Dorsolateral prefrontal cortex (tissue), 122 donors: ENCODE measurements at places on chromosomes 1 and 21.
A peak's percentile ranks its signal among the peaks of the same experiment; 100 is the strongest.

DNA sequence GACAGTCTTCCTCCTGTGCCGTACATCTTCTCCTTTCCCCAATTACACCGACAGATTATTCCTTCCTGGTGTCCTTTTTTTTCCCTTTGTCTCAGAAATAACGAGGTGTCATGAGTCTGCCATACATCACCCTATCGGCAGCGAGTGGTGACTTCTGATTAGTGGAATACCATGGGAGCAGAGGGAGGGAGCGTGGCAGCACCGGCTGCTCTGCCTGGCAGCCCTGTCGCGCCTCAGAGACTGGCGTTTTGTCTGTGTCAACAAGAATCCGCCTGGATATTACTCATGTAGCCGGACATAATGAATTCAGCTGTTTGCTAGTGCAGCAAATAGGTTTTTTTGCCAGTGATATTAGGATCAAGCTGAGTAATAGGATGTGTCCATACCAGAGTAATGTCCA lies 51.8 kb downstream of the UTP25 start:
- DNase-seq = peak; percentile 87

DNA sequence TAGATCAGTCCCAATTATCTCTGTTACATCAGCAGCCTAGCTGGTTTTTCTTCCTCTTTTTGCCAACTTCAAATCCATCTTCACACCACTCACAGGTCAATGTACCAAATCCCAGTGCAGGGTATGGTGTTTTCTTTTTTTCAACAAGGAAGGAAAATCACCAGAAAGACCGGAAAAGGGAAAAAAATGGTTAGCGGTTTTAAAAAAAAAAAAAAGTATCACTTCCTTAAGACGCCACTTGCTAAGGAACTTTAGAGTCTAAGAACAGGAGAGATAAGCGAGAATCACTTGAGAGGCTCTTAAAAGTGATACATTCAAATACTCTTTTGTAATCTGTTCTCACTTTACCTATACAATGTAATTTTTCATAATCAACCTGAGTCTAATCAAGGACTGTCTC lies 3.1 kb upstream of the OR10J1 start:
- DNase-seq = no peak

GRCh38 chr1:80375662-80376061 lies 1369.1 kb upstream of the ADGRL4 start:
- DNase-seq = no peak

DNA sequence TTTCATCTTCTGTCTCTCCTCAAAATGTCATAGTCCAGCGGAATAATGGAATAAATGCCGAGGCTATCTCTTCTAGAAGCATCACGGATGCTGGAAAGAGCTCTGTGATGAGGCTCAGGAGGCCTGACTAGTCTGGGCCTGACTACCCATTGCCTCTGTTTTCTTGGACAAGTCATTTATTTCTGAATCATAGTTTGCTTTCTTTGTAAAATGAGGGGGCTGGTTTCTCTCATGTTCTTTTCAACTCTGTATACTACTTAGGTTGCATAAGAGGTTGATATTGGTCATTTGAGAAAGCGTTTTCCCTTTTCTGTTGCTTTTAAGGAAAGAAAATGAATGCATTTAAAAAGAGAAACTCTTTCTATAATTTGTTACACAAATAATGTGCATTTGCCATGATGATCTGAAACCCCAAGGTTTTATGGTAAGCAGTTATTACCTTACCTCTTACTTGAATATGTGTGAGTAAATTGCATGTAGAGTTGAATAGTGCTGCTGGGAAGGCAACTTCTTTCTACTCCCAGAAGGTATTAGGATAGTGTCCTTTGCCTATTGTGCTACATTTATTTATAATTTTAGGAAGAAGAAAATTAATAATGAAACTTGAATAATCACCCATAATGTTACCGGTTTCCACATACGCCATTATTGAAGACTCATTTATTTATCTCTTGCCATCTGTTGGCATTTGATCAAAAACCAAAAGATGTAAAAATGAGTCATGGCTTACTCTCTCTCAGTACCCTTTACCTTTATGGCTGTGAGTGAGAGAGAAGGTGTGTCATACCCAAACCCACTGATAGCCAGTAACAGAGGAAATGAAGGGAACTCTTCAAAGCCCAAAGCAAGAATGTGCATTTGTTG lies 179.1 kb downstream of the FASLG start:
- no peak for DNase-seq

DNA sequence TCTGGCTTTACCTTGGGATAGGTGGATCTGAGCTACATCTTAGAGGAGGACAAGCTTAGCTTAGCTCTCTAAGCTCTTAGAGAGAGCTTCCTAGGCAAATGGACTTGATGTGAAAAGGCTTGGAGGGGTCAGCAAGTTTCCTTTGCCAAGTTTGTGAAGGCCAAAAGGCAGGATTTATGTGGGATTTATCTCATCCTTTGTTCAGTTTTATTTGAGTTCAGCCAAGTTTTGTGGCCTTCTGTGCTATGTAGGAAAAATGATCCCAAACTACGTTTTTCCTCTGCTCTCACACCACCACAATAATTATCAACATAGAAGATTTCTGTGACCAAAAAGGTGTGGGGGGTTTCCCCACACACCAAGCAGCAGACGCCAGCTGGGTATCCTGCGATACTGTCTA lies 26.0 kb upstream of the RNF11 start:
- DNase-seq = no peak

DNA sequence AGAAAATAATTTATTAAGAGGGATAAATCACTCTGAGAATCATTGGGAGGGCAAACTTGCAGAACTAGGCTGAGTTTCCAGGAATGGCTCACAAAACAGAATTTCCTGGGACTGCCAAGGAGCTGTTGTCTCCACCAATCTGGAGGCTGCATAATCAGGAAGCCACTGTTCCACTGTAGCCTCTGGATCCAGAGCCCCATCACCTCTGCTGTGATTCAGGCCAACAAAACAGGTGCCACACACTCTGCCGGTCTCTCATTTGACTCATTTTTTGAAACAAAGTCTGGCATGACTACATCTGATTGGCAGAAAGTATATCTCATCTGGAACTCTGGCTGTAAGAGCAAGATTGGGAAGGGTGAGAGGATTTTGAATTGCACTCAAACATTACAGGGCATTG lies 178.9 kb upstream of the C1orf105 start:
- DNase-seq = no peak

- DNase-seq = no peak
These were observed 96.5 kb downstream of the LIPI start for GRCh38 chr21:14114251-14114650.

- no peak for DNase-seq
These were observed 344.6 kb downstream of the RYR2 start for GRCh38 chr1:237386362-237387143.

GRCh38 chr1:200896531-200897196 lies 2.0 kb downstream of the INAVA start:
- no peak for DNase-seq

DNA sequence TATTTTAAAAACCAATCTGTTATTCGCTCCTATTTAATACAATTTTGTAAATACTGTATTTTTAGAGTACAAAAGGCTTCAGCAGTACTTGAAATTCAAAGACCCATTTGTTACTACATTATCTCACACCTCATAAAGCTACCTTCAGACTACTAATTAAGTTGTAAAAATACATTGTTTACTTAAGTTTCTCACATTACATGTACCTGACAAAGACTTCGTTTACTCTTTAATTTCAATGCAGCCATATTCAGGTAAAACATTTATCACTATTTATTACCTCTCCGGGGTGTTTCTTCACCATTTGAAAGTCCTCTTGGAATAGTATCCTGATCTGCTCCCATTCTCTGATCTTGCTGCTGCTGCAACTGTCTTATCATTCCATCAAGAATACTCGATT lies 55.2 kb downstream of the BRWD1 start:
- DNase-seq = no peak

DNA sequence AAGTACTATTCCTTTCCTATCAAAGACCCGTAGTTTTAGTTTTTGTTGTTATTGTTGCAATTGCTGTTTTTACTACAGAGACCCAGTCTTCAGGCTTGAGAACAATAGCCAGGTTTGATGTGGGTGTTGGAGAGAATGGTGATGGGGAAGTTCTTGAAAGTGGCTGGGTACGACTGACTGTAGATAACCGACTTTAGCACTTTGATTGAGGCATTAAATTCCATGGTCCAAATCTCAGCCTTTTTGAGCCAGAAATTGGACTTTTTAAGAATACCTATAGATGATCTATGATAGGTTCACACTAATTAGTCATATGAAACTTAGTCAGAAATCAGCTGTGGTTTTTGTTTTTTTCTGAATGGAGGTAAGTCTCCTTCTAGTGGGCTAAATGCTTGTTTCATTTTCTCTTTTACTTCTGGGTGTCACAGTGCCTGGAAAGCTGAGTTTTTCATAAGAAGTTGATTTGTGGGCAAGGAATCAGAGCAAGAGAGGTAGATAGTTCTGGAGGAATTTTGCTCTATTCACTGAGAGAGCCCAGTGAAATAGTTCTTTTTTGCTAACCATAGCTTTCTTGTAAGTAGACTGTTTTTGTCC lies 2.8 kb downstream of the PPIH start:
- DNase-seq = no peak

GRCh38 chr1:188668083-188668482 lies 1809.6 kb downstream of the BRINP3 start:
- no peak for DNase-seq

- DNase-seq = no peak
These were observed 274.8 kb downstream of the PTPRC start for GRCh38 chr1:198913667-198914066.

- no peak for DNase-seq
These were observed 36.1 kb downstream of the CLSTN1 start for GRCh38 chr1:9787702-9788101.

DNA sequence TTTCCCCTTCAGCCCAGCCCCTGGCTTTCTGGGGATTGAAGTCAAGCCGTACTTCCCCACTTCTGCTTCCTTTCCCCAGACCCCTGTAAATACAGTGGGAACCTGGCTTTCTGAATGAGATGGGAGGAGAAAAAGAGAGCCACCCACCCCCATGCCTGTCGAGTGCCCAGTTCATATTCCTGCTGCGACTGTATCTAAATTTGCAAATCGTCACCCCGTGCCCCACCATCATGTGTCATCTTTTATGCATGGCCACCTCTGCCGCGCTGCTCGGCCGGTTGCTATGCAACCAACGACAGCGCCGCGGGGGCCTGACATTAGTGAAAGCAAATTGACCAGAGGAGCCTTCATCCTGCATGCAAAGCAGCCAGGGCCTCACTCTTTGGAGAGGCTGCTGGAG lies 143.0 kb downstream of the ELAVL4 start:
- peak; percentile 40 for DNase-seq

DNA sequence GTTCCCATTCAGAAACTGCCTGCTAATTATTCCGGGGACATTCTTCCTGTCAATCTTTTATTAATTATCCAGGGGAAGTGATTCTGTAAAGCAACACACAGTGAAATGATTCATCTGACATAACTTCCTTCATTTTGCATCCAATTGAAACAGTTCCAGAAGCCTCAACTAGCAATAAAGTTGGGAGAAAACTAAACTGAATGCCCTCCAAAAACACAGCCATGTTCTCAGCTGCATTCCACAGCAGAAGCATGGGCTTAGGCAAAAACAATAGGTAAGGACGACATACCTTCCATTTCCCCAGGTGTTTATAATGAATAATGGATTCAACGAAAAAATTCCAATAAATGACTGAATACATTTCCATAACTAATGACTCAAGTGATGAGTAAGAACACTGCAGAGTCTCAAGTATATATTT lies 36.9 kb upstream of the TARBP1 start:
- DNase-seq = no peak

DNA sequence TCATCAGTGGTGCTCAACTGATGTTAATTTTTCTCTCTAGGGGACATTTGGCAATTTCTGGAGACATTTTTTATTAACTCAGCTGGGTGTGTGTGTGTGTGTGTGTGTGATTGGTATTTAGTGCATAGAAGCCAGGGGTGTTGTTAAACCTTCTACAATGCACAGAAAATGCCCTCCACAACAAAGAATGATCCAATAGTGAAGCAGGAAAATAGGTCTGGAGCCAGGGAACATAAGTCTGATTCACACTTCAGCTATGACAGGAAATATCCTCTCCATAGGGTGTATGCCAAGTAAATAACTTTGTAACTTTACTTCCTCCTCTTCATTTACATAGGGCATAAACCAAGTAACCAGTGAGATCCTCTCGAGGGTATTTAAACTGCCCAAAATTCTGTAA lies 25.1 kb upstream of the TMEM61 start:
- no peak for DNase-seq

DNA sequence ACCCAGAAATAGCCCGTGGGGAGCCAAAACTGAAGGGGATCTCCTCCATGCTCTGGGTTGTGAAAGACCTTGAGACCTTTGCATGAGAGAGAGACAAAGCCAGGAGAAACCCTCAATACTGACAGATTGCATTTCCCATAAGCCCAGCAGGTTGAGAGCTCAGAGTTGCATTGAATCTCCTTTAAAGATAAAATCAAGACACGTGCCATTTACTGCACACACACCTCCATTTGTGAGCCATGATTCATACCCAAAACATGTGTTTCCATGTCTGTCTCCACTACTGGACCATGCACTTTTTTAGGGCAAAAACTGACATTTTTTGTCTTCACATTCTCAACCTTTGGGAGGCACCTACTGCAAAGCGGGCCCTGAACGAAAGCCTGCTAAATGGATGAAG lies 144.0 kb upstream of the NRIP1 start:
- DNase-seq = no peak

GRCh38 chr1:1544544-1544943 lies 4.1 kb upstream of the TMEM240 start:
- no peak for DNase-seq

- no peak for DNase-seq
These were observed 109.6 kb downstream of the PLPP3 start for GRCh38 chr1:56469640-56470371.

DNA sequence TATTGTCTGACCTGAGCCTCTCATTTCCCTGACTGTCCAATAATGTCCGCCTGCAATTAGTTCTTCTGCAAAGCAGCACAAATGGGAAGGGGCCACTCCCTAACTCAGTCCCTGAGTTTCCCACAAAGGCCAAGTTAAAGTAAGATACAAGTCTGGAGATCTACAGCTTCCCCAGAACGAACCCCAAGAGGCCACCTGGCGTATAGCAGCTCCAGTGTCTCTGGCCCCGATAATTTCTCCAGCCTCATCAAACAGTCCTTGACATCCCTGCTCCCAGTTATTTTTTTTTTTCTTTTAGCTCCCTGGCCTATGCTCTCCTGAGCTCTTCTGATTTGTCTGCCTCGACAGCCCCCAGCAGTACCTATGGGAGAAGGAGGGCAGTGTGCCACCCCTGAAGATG lies 8.1 kb upstream of the ACKR1 start:
- DNase-seq = no peak

DNA sequence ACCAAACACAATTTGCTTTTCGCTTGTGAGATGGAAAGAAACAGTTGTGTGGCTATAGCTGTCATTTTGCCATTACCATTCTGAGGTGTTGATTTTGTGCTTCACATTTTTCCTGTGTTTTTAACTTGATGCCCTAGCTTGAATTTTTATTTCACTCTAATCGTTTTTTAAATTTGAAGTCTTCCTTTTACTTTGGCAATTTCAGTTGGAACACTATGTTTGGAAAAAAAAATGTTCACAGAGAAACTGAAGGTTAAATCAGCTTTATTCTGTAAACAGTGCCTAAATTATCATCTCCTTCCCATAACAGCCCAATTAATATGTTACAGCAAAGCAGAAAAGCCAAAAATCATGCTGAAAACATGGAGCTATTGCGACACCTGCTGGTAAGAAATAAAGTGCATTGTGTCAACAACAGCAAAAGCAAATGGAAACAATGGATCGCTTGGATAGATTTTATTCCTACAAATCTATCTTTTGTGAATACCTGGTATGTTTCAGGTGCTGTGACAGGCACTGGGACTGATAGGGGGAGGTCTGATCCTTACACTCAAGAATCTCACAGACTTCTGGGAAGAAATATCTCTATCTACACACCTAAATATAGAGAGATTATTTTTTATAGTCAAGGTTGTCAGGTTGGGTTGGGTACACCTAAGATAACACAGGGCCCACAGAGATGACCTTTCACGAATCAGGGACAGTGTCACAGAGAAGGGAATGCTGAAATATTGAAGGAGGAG lies 16.2 kb upstream of the ERICH3 start:
- no peak for DNase-seq
